Pulmonary artery endothelial cell (primary cell): ENCODE measurements at places on chromosomes 13 and 19.

DNA sequence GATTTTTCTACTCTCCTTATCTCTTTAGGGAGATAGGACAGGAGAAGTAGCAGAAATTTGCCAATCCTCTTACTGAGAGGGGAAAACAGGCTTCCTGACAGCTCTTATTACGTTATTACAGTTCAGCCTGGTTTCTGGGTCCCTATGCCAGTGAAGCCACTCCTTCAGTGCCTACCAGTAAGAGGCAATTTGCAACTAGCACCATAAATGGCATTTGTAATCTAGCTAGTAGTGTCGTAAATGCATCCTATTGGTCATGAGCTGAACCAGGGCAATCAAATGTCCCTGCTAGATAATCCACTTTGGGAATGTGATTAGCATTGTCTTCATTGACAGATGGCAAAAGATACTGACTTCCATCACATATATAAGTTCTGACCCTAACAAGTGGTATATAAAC lies 428.8 kb downstream of the DCT start:
- no peak for DNase-seq

DNA sequence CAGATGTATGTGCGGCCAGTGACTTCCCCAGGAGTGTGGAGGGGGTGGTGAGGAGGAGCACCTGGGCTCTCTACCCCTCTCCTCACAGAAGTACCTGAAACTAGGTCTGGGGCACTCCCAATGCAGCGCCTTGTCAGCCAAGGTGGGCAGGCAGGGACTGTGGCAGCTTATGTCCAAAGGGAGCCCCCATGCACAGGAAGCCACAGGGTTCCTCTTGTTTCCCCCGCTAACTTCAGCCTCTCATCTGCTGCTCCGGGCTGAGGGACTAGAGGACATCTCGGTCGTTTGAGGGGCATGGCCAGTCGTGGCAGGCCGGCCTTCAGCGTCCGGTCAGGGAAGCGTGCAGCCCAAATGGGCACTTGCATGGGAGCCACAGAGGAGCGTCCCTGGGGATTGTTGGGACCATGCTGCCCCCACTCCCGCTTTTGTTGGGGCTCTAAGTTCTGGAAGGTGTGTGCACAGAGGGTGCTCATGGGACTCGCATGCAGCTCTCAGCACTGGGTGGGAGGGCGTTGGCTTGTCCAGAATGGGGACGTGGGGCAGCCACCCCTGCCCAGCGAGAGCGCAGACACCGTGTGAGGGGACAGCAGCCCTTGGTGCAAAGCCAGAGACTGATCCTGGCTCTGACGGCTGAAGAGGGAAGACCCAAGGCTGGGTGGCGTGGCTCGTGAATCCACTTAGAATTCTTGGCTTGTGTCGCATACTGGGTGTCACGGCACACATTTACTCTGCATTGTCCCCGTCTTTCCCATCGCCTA lies 16.6 kb upstream of the NPAS1 start:
- DNase-seq: no peak

DNA sequence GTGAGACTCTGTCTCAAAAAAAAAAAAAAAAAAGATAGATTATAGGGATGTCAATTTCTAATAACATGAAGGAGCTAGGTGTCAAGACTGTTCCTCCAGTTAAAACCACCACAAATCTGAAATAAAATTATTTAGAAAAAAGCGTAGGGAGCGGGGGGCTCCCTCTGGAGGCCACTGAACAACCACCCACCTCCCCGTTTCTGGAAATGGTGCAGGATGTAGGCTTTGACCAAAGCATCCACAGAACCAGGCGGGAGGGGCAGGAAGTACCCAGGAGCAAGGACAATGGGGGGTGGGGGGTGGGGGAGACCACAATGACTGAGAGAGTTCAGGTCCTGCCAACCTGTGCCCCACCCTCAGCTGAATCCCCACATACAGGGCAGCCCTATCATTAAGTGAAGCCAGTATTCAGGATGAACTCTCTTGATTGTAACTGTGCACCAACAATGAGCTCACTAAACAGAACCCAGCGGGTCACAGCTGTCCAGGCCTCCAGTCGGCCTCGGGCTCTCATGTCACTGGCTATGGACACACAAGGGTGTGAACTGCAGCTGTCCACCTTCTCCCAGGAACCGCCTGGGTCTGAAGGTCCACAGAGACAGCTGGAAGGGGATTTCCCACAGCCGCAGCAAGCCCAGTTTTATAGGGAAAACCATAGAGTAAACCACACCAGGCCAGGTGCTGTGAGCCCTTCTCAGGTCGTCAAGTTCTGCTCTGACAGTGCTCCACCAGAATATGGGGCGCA lies 6.6 kb downstream of the ZSCAN18 start:
- no peak for DNase-seq

GRCh38 chr13:47226516-47226915 lies 329.7 kb upstream of the HTR2A start:
- no peak for DNase-seq

DNA sequence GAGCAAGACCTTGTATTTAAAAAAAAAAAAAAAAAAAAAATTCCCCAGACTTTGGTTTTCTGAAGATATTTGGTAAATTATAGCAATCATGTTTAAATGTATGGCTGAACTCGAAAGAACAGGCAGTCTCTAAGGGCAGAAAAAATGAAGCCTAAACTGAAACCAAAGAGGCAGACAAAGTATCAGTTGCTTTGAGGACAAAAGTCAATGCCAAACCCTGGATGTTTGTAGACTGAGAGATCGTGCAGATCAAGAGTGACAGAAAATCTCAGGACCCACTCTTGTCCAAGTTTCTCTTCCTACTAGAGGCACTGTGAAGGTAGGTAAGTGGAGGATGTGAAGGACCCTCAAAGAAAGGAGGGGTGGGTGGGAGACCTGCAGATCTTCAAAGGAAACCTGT lies 11.1 kb upstream of the SLC7A9 start:
- DNase-seq: no peak

- DNase-seq: no peak
Observed at GRCh38 chr19:52022193-52022592, 6.0 kb downstream of the ZNF614 start.

GRCh38 chr13:48093588-48093987 lies 1.3 kb downstream of the MED4 start:
- DNase-seq: no peak

DNA sequence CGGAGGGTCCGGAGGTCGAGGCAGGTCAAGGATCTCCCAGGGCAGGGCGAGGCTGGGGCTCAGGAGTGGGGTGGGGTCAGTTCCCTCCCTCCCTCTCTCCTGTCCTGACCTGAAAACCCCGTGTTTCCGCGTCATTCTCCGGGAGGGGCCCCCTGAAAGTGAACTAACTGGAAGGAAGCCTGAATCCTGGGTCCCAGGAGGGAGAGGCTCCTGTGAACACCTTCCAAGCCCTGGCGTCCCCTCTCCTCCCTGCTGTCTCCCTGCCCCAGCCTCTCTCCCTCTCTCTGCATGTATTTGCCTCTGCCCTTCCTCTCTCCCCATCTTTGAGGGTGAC lies 741 bp upstream of the CADM4 start:
- no peak for DNase-seq

DNA sequence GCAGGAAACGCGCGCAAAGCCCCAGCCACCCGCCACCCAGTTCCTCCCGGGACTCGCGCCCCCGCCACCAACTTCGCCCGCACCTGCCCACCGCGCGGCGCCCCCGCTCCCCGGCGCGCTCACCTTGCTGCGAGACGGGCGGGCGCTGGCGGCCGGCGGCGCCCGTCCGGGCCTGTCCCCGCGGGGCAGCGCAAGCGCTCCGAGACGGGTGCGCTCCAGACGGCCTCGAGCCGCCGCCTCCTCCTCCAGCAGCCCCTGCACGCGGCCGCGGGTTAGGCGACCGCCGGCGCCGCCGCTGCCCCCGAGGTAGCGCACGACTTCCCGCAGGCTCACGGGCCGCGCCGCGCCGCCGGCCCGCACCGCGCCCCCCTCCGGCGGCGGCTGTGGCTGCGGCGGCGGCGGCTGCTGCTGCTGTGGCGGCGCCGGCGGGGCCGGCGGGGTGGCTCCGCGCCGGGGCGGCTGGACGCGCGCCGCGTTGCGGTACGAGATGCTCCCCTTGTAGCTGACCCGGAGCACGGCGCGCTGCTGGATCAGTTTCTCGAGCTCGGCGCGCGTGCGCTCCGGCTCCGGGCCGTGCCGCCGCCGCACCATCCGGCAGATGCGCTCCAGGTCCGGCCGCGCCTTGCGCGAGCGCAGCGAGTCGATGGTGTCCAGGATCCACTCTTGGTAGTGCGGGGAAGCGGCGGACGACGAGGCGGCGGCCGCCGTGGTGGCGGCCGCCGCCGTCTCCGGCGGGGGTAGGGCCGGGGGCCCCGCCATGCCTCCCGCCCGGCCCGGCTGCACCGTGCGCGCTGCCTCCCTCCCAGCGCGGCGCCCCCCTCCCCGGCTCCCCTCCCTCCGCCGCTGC lies 666 bp downstream of the SAMD1 start:
- DNase-seq: no peak

- DNase-seq: no peak
Observed at GRCh38 chr13:28630869-28631268, 28.1 kb upstream of the POMP start.

- DNase-seq: no peak
Observed at GRCh38 chr19:1860042-1860775, 3.2 kb downstream of the KLF16 start.
